Stimulated activated CD4-positive, alpha-beta T cell treated with anti-CD3 and anti-CD28 coated beads, Interleukin-2, amount 100 ng/mL, for 24 hours (primary cell): ENCODE measurements at places on chromosomes 7 and 10.

DNA sequence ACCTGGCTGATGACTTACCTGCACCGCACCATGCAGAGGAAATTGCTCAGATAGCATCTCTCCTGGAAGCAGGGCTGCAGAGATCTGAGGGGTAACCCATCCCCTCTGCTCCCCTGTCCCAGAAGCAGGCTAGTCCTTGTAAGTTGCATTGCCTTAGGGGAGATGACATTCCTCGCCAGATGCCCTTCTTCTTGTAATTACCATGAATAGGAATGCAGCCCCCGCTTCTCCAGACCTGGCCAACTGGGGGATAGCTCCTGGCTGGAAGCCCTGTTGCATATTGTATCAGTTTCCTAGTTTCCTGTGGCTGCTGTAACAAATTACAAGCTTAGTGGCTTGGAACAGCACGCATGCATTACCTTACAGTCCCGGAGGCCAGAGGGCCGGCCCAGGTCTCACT, 47.5 kb upstream of the EN2 start:
- no peak for DNase-seq

- no peak for DNase-seq
These were observed 2.8 kb downstream of the TET1 start for GRCh38 chr10:68562661-68563570.

GRCh38 chr10:32084185-32084851, 28.1 kb upstream of the KIF5B start:
- no peak for DNase-seq

DNA sequence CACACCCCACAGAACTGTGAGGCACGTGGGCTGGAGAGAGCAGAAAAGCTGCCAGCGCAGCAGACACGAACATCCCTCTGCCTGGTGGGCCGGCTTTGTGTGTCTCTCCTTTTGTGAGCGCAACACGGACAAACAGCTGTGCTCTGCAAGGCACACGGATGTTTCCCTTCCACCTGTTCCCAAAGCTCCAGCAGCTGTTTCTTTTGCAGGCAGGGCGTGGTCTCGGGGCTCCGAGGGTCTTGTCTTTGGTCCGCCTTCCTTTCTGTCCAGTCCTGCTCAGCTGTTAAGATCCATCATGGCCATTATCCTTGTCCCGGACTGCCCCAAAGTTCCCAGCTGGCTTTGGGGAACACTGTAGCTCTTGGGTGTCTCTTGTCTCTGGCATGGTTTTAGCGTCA, 32.7 kb upstream of the SH2B2 start:
- DNase-seq = no peak

- no peak for DNase-seq
These were observed 2.9 kb downstream of the LRMDA start for GRCh38 chr10:75434291-75434690.
